RCC 7860 (cell line): ENCODE measurements at places on chromosomes 16 and 17.

- DNase-seq = no peak
Observed at GRCh38 chr17:55830699-55831471, 80.0 kb downstream of the PCTP start.

GRCh38 chr16:50275428-50276325, 9.3 kb downstream of the ADCY7 start:
- no peak for DNase-seq

DNA sequence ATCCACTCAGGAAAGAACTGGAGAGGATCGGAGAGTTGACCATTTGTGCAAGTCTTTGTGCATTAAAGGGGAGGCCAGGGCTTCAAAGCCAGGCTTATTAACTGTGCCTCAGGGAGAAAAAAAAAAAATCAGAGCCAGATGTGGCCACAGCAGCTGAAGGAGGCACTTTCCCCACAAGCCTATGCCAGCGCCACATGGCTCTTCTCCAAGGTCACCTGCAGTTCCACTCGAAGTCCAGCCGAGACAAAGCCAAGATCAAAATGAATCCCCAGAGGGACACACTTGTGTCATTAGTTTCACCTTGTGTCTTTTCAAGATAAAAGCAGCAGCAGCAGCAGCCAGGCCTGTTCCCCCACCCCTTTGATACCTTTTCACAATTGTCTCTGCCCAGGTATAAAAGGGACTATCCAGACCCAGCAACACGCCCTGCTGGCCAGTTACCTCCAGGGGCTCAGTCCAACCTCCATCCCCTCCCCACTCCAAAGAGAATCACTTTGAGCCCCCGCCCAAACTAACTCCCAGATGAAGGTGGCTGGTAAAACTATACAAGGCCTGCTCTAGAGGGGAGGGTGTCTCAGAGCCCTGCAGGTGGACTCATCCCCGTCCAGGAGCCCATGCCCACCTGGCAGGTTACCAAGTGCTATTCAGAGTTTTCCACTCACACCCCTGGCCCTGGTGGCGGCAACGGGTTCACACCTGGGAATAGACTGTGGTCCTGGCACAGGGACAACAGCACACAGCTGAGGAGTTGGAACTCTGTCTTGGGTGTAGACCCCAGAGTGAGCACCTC, 29.2 kb downstream of the AXIN2 start:
- DNase-seq = no peak

- DNase-seq = no peak
Observed at GRCh38 chr16:47132308-47132707, 11.4 kb downstream of the NETO2 start.

- DNase-seq = no peak
Observed at GRCh38 chr16:88338896-88339295, 43.9 kb upstream of the ZNF469 start.

DNA sequence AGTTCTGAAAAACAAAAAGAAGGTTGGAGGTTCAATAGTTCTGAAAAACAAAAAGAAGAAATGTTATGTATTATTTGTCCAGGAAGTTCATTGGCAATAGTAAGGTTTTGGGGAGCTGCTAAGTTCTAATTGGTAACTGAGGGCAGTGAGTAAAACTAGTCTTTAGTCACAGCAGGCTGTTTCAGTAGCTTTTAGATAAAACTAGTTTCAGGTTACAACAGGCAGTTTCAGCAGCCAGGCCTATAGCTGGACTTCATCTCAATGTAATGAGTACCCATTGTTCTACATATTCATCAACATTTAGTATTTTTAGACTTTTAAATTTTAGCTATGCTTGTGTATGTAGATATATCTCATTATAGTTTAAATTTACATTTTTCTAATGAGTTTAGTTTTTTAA, 639.3 kb downstream of the TOX3 start:
- no peak for DNase-seq

DNA sequence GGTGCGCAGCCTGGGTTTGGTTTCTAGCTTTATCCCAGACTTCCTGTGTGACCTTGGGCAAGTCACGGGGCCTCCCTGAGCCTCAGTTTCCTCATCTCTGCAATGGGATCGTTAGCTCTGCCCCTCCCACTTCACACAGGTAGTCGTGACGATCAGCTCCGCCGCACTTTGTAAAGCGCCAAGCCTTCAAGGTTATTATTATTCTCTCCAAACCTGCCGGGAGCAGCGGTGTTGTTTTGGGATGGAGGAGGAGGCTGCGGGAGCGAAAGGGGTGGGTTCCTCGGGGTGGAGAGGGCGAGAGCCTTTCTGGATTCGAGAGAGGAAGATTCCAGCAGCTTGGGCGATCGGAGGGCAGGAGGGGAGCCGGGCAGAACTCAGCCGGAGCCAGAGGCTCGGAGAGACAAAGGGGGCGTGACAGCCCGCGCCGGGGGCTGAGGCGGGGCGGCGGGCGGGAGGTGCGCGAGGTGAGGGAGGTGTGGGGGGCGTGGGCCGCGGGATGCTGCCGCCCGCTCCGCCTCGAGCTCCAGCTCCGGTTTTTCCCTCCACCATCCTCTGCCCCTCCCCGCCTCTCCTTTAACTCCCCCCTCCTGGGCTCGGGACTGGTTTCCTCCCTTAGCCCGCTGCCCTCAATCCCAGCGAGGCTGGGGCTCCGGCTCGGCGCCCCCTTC, at the start of gene EFNB3:
Gene EFNB3 (plus strand): TSS at position 602 of the 668 bp plus-strand sequence. CDS start 397 bp downstream, outside the sequence.
- DNase-seq = no peak

- no peak for DNase-seq
Observed at GRCh38 chr16:74868501-74868900, 93.9 kb upstream of the FA2H start.

GRCh38 chr16:10896723-10897122, 19.7 kb downstream of the CIITA start:
- no peak for DNase-seq

DNA sequence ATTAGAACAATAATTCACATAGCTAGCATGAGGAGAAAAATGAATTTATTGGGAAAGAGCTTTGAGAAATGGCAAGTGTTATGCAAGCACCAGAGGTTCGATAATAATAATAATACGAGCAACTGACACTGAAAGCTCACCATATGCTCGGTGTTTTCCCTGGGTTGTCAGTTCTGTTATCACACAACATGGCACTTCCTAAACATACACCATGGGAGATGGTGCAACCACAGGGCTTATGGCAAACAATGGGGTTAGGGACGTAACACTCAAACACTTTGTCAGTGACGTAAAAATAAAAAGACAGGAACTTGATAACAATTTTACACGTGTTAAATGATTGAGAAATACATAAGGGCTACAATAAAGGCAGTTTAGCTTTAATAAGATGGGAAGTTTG, 23.7 kb downstream of the OR1D5 start:
- DNase-seq = no peak

DNA sequence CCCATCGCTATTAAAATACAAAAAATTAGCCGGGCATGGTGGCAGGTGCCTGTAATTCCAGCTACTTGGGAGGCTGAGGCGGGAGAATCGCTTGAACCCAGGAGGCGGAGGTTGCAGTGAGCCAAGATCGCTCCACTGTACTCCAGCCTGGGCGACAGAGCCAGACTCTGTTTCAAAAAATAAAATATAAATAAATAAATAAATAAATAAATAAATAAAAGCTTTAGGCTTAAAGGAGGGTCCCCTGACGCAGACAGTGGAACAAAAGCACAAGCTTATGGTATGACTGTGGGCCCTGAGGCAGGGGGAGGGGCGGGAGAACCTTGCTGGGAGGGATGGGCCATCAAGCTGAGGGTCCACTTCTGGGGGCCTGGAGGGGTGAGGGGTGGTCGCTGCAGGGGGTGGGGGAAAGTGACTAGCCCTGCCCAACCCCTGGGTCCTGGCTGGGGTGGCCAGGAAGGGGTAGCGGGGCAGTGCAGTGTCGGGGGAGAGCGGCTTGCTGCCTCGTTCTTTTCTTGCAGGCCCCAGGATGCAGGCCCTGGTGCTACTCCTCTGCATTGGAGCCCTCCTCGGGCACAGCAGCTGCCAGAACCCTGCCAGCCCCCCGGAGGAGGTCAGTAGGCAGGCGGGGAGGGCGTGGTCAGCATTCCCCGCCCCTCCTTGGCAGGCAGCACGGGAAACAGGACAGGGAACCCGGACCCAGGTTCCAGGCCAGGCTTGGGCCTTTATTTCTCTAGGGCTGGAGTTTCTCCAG, 4.7 kb downstream of the SERPINF1 start:
- DNase-seq = no peak

DNA sequence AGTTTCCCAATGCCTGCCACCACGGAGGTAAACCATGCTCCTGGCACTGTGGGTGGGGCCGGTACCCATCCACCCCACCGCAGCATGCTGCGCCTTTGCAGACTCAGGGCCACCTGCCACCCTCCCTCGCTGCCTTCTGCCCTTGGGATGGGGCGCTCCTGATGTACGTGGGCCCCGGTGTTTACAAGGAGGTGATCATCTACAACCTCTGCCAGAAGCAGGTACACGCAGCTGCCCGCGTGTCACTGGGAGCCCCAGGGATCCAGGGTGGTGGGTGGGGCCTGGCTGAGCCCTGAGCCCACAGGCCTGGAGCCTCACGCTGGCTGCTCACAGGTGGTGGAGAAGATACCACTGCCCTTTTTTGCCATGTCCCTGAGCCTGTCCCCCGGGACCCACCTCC, 1.4 kb upstream of the RHOT2 start:
- no peak for DNase-seq

DNA sequence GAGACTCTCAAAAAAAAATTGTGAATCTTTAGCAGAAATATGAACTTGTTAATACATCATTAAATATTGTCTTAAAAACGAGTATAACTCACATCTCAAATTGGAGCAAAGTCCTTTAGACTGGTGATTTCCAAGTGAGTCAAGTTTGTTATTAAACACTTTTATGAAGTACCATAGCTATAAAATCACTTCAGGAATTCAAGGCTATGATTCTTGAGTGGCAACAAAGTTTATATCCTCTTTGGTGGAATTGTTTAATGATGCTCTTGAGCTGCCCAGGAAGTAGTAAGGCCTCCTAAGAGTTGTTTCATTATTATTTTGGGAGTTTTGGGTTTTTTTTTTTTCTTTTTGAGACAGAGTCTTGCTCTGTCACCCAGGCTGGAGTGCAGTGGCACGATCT, 16.7 kb upstream of the BLMH start:
- no peak for DNase-seq

DNA sequence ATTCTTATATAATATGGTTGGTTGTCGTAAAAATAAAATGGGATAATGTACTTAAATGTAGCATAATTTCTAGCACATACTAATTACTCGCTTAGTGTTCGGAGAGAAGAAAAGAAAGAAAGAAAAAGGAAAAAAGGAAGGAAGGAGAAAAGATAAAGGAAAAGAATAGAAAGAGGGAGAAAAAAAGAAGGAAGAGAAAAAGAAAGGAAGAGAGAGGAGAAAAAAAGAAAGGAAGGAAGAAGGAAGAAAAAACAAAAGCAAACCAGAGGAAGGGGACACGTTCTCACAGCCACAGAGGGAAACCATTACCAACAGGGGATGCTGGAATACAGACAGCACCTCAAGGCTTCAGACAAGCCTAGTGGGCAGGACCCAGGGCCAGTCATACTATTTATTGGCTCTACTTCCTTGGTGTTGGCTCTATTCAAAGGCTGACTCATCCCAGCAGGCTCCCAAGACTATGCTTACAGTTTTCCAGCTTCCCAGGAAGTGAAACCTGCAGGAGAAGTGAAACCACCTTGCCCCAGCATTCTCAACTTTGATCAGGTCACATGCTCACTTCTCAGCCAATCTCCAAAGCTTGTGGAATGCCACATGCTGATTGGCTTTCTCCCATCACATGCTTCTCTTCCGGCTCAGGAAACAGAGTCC, 273.5 kb upstream of the IRX5 start:
- peak; percentile 69 for DNase-seq

- DNase-seq = no peak
Observed at GRCh38 chr17:43471585-43472160, 12.1 kb upstream of the DHX8 start.

DNA sequence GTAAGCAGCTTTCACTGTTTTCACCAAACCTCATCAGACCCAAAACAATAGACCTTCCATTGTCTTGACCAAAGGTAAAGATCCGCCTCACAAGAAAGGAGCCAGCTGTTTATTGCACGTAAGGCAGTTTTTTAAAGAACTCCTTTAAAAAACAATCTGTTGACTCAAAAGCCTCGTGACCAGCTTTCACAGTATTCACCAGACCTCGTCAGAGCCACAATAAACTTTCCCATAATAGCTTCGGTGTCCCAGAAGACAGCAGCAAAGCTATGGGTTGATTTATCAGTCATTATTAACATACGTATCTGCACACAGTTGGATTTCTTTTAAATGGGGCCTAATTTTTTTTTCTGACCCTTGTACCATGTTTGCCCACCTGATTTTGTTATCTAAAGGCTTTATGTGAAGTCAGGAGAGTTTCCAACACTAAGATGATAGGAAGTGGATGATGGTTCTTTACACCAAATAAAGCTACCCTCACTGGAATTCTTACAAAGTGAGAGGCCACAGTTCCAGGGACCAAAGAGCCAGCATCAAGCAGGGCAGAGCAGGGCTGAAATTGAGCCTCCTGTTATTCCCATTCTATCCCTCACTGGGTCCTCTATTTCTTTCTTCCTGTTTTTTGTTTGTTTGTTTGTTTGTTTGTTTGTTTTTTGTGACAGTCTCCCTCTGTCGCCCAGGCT, 17.6 kb upstream of the HELZ start:
- no peak for DNase-seq

DNA sequence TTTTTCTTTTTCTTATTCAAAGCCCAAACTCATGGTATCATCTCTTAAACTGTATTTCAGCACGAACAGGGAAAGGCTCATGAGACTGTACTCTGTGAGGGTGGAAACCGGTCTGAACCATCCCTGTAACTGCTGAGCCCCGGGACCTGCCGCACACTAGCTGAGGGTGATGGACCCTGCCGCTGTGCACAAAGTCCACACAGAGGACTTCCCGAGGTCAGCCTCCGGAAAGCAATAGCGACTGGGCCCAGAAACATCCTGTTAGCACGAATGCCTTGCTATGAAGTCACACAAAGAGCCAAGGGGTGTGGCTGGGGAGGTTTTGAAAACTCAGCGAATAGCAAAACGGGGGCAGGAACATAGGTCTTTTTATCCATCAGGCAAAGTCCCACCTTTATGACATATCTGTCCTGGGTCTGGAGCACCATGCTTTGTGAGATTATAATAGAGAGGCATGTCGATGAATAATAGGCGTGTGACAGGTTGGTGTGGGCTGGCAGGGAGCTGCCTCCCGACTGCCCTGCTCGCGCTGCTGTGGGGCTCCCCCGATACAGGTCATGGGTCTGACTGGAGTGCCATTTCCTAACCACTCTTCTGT, 33.4 kb downstream of the CDK5R1 start:
- DNase-seq = no peak

- DNase-seq = no peak
Observed at GRCh38 chr16:57278494-57278893, 6.0 kb downstream of the PLLP start.

DNA sequence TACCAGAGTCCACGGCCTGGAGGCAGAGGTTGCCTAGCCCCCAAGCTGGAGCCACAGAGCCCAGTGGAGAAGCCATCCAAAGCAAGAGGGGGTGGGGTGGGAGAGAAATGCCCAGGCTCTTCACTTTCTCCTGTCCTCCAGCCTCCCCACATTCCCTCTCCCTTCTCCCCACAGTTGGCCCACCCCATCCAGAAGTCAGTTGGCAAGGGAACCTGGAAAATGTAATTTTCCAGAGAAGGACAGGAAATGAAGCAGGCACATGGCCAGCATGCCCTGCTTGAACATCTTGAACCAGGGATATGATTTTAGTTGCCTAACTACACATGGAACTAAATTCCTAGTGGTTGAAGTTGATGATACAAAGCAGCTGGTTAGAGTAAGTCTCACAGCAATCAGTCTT, 73.3 kb upstream of the IRX6 start:
- no peak for DNase-seq

- DNase-seq = no peak
Observed at GRCh38 chr17:37605081-37605480, 4.1 kb downstream of the SYNRG start.

- no peak for DNase-seq
Observed at GRCh38 chr17:61467416-61468262, 15.4 kb downstream of the TBX4 start.

- DNase-seq = no peak
Observed at GRCh38 chr17:62715882-62716390, 88.5 kb downstream of the MRC2 start.
